Activated T-cell treated with anti-CD3 and anti-CD28 coated beads, Interleukin-2, amount 50 U/mL, for 72 hours (primary cell): ENCODE measurements at places on chromosomes 16 and 17. TPM values are rescaled to one million over a fixed set of nuclear protein-coding genes. Genes with fewer than 3 reads are reported as not detected.

DNA sequence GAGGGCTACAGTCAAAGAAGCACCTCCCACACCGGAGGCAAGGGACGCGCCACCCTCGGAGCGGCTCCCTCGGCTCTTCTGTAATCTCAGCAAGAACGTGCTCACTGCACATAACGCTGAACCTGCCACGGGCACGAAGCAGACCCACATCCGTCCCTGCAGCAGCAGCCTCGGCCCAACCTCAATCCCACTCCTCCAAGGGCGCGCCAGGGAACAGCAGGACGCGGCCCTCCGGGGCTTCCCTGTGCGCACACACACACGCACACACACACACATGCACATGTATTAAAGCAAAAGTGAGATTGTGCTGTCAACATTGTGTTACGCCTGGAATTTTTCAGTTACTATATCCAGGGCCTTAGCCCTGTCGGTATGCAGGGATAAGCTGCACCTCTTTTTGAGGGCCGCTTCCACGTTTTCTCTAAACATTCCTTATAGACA lies 54.0 kb downstream of the TBC1D16 start:
- H3K4me3 ChIP-seq: no peak overlapping the region
- H3K27me3 ChIP-seq: no peaks in the 10 kb centered on the region
- no peaks in the 10 kb centered on the region for H3K4me1 ChIP-seq
- no peaks in the 10 kb centered on the region for H3K36me3 ChIP-seq
- DNase-seq: no peak

DNA sequence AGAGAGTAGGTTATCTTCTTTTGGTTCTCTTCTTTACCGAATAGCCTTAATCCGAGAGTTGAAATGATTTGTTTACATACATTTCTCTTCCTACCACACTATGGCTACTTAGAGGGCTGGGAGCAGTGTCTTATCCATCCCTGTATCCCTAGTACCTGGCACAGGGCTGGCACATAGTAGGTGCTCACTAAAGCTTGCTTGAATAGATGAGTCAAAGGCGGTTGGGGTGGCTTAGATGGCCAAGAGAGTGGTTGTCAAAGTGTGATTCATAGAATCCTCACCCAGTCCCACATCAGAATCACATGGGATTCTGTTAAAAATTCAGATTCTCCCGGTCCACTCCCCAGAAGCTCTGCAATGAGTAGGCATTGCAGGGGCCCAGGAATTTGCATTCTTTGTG lies 11.1 kb downstream of the CHAD start:
- H3K27ac ChIP-seq: no peak overlapping the region
- no peaks in the 10 kb centered on the region for H3K36me3 ChIP-seq
- no peaks in the 10 kb centered on the region for H3K27me3 ChIP-seq
- DNase-seq: no peak
- H3K4me3 ChIP-seq: no peak overlapping the region

GRCh38 chr16:51151961-51152663 lies 1.0 kb upstream of the SALL1 start:
- H3K4me3 ChIP-seq: no peak overlapping the region
- H3K27me3 ChIP-seq: peaks cover 54% of the 10 kb centered on the region
- H3K4me1 ChIP-seq: peaks cover 14% of the 10 kb centered on the region
- no peak for DNase-seq

GRCh38 chr16:10923650-10924214 lies 18.5 kb downstream of the DEXI start:
- no peak overlapping the region for H3K27ac ChIP-seq
- peaks cover 3% of the 10 kb centered on the region for H3K36me3 ChIP-seq
- no peak overlapping the region for H3K4me3 ChIP-seq
- DNase-seq: no peak
- no peaks in the 10 kb centered on the region for H3K4me1 ChIP-seq

DNA sequence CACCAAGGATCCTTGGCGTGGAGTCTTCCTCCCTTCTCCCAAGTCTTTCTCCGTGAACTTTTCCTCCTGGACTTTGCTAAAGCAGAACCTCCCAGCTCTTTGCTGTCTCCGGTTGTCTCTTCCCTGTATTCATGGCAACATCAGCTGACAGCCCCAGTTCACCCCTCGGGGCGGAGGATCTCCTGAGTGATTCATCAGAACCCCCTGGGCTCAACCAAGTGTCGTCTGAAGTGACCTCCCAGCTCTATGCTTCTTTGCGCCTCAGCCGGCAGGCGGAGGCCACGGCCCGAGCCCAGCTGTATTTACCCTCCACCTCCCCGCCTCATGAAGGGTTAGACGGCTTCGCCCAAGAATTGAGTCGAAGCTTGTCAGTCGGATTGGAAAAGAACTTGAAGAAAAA lies 943 bp downstream of the CNTROB start:
- peaks cover 57% of the 10 kb centered on the region for H3K4me1 ChIP-seq

DNA sequence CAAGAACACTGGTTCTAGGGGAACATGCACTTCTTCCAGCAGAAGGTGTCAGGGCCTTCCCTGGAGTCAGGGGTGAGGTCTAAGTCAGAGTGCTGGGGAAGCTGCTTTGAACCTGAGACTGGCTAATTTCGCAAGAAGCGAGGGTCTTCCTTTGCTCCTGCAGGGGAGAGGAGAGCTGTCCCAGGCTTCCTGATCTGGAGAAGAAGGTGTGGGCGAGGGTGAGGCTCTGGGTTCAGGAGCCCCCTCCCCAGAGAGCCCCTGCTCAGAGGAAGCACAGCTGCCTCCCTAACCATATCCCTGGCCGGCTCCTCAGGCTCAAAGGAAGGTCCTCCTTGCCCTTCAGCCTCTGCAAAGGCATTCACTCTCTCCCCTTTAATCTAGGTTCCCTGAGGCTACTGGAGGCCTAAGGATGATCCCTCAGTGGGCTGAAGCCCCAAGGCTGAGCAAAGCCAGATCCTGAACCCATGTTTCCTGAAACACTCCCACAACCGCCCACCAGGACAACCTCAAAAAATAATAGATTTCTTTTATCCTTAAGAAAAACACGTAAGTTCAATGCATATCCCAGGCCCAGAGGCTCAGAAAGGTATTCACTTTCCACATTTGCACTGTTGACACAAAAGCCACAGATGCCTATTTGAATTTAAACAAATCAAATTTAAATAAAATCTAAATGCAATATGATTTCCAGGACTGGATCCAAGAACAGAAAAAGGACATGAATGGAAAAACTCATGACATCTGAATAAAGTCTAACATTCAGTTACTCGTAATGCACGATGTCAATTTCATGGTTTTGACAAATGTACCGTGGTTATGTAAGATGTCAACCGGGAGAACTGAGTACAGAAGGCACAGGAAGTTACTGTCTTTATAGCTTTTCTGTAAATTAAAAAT lies 71.5 kb upstream of the RCVRN start:
- no peak for DNase-seq
- H3K36me3 ChIP-seq: no peaks in the 10 kb centered on the region
- H3K4me3 ChIP-seq: no peak overlapping the region
- H3K4me1 ChIP-seq: peaks cover 6% of the 10 kb centered on the region
- H3K27me3 ChIP-seq: no peaks in the 10 kb centered on the region
- no peak overlapping the region for H3K27ac ChIP-seq

DNA sequence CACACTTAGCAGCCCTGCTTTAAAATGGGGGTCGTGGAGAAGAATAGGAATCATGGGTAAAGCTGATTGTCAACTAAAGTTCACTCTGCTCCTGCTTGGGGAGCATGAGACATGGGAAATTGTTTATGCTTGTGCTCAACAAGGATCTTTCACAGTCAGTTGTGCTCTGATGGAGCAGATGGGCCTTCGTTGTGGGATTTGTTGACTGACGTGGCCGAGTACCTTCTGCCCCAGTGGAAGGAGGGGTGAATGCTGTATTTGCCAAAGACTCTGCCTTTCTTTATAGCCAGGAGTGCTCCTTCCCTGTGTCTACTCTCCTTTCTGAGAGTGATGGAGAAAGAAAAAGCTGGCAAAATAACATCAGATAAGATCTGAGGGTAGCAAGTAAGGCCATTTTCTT lies 11.4 kb downstream of the ARSG start:
- no peaks in the 10 kb centered on the region for H3K27me3 ChIP-seq
- no peak for DNase-seq
- H3K36me3 ChIP-seq: no peaks in the 10 kb centered on the region
- no peak overlapping the region for H3K27ac ChIP-seq
- peaks cover 4% of the 10 kb centered on the region for H3K4me1 ChIP-seq

DNA sequence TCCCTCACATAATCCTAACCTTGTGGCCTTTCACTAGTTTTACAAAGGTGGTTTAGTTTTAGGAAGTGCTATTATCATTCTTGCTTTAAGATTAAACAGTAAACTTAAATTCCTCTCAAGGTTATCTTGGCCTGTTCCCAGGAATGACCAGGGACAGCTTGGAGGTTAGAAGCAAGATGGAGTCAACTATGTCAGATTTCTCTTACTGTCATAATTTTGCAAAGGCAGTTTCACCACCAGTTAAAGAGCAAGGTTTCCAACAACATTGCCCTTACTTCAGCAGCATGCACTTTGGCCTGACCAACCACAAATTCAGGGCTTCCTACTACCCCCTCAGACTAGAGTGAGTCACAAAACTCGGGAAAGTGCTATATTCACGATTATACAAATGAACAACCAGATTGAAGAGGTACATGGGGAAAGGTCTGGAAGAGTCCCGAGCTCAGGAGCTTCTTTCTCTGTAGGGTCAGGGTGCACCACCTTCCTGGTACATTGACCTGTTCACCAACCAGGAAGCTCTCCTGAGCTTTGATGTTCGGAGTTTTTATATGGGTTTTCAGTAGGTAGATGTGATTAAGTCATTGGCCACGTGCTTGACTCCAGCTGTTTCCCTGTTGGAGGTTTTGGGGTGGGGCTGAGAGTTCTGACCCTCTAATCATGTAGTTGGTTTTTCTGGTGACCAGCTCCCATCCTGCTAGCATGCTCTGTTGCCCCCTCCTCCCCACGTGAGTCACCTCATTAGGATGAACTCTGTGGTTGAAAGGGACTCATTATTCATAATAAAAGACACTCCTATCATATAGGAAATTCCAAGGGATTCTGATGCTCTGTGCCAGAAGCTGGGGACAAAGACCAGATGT lies 19.4 kb downstream of the RHOT1 start:
- no peak overlapping the region for H3K27ac ChIP-seq
- H3K27me3 ChIP-seq: no peaks in the 10 kb centered on the region
- H3K36me3 ChIP-seq: peaks cover 2% of the 10 kb centered on the region
- no peak overlapping the region for H3K4me3 ChIP-seq
- H3K4me1 ChIP-seq: peaks cover 13% of the 10 kb centered on the region

GRCh38 chr16:1770328-1771187 lies 785 bp downstream of the NME3 start:
- H3K4me1 ChIP-seq: peaks cover 14% of the 10 kb centered on the region
- H3K27ac ChIP-seq: peak overlapping the region; percentile 24
- peak overlapping the region; percentile 81 for H3K4me3 ChIP-seq
- H3K36me3 ChIP-seq: peaks cover 4% of the 10 kb centered on the region
- peak; percentile 64 for DNase-seq

DNA sequence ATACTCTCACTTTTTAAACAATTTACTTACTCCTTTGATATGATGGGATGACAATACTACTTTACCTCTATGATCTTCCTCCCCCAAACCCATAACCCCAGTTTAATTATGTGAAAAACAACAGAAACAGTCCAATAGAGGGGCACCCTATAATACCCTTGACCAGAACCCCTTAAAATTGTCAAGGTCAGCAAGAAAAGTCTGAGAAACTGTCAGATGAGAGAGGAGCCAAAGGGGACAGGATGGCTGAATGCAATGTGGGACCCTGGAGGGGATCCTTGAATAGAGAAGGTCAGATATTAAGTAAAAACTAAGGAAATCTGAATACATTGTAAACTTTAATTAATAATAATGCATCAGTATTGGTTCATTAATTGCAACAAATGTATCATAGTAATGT lies 15.8 kb upstream of the HYDIN start:
- no peak overlapping the region for H3K27ac ChIP-seq
- no peaks in the 10 kb centered on the region for H3K36me3 ChIP-seq
- no peaks in the 10 kb centered on the region for H3K27me3 ChIP-seq

DNA sequence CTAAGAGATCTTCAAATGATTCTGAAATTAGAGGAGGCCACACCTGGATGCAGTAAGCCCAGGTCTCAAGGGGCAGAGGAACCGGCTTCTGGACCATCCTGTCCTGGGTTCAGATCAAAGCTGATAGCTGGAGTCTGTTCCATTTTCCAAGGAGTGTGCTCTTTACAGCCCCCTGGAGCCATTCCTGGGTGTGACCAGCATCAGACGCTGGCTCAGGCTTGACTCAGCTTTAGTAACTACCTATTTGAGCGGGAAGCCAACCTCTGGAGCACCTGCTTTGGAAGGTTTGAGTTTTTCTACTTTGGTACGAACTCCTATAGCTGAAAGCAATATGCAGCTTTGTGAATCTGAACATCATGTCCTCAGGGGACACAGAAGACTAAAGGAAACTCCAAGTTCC lies 12.9 kb upstream of the BBS2 start:
- no peak overlapping the region for H3K27ac ChIP-seq
- no peak for DNase-seq
- no peaks in the 10 kb centered on the region for H3K36me3 ChIP-seq

DNA sequence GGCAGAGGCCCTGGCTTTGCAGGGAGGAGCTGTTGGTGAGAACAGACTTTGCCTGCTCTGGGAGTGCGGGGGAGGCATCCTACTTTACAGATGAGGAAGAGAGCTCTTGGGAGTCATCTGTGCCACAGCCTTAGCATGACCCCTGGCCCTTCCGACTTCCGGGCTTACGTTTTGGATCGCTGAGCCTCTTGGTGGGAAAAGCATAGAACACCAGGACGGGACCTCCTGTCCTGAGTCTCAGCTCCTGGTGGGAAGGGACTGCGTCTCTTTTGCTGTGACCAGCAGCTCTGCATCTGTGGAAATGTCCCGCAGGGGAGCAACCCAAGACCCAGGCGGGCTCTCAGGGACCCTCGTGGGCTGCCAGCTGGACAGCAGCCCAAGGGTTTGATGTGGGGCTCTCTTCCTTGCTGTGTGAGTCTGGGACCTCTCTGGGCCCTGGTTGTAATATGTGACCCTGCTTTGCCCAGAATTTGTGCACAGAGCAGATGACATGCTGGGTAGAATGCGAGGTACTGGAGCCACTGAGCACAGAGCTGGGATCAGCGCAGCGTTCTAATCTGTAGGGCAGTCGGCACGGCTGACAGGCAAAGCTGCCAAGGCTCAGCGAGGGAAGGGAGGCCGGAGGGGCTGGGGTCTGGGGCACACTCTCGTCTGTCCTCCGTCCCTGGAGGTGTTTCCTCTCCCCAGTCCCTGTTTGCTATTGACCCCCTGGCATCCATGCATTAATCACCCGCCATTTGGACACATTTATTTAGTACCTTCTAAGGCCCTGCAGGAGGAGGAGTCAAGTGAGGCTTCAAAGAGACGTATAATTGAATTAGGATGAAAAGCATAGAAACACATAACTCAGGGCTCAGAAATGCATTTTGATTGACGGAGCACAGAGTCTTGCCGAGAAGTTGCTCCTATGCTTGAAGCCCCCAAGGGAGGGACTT lies 64.0 kb downstream of the NT5M start:
- no peak for DNase-seq
- H3K27me3 ChIP-seq: no peaks in the 10 kb centered on the region
- no peaks in the 10 kb centered on the region for H3K4me1 ChIP-seq

The EMP2 gene
- not detected for total RNA-seq

The PRAC2 gene
- total RNA-seq: not detected

The SHISA6 gene
- not detected for total RNA-seq

The TEKT1 gene
- not detected for total RNA-seq

The OSGIN1 gene
- 2.4 TPM for total RNA-seq

The GPS1 gene
- total RNA-seq: 73.5 TPM
